ENCODE measurements at places on chromosomes 3 and 15.

- DNase-seq: no peak
These were observed 222.6 kb downstream of the OSBPL10 start for GRCh38 chr3:31758322-31758965.

GRCh38 chr3:196218155-196218712 lies 1.9 kb downstream of the SLC51A start:
- DNase-seq: no peak

GRCh38 chr15:26771578-26772153 lies 1.2 kb downstream of the GABRB3 start:
- no peak for DNase-seq

DNA sequence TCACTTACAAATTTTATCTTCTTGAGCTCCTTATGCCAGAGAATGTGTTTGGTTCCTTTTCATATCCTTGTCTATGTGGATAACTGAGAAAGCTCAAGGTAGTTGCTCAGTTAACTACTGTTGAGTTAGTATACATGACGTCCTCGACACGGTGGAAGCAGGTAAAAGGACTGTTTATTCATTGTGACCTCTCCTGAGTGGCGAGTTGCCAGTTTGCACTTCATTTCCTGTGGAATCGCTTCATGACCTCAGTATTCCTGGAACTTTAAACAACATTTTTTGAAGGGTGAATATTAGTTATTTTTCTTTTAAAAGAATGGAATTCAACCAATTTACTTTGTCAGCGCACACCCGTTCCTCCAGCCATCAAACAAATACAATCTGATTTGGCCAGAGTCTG lies 1.2 kb upstream of the TPRG1 start:
- no peak for DNase-seq

GRCh38 chr3:15114466-15115358 lies 15.8 kb upstream of the RBSN start:
- DNase-seq: no peak

DNA sequence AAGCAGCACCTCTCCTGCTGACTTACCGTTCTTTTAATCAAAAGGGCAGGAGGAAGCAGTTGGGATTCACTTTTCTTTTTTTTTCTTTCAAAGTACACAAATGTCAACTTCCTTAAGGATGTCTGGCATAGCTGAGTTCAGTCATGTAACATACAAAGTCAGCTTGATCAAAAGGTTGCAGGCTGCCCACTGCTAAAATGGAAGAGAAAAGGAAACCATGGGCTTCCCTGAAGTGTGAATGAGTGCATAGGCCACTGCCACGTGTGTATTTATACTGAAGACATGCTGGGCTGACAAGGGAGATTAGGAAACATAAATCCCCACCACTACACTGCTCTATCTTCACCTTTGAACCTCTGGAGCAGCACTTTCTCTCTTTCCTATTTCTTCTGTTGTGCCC lies 312.5 kb downstream of the TIGIT start:
- DNase-seq: no peak

GRCh38 chr15:77037388-77038209 lies 33.3 kb downstream of the TSPAN3 start:
- DNase-seq: no peak

- DNase-seq: no peak
These were observed 106.4 kb upstream of the TLE3 start for GRCh38 chr15:70203981-70204560.

DNA sequence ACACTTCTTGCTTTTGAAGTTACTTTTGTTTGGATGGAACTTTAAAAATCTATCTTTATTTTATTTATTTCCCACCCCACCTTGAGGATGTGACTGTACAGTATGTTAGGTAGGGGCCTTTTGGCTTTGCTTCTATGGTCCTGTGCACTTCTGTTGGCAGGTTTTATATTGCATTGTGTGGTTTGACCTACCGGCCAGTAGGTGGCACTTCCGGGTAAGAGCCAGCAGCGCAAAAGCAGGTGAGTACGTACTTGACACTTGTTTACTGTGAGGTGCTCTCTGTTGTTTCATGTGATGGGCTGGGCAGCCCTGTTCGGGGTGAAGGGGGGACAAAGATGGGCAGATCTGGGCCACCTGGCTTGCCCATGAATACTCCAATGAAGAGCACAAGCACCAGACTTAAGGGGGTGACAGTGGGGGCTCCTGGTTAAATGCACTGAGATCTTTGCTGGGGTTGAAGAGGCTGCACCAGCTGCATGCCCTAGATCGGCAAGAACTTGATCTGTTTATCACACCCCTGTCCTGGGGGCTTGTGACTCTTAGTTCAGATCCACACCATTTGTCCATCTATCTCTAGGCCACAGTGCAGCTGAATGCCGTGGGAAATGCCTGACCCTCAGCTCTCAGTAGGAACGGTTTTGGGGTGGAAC lies 131.6 kb downstream of the NLGN1 start:
- no peak for DNase-seq

DNA sequence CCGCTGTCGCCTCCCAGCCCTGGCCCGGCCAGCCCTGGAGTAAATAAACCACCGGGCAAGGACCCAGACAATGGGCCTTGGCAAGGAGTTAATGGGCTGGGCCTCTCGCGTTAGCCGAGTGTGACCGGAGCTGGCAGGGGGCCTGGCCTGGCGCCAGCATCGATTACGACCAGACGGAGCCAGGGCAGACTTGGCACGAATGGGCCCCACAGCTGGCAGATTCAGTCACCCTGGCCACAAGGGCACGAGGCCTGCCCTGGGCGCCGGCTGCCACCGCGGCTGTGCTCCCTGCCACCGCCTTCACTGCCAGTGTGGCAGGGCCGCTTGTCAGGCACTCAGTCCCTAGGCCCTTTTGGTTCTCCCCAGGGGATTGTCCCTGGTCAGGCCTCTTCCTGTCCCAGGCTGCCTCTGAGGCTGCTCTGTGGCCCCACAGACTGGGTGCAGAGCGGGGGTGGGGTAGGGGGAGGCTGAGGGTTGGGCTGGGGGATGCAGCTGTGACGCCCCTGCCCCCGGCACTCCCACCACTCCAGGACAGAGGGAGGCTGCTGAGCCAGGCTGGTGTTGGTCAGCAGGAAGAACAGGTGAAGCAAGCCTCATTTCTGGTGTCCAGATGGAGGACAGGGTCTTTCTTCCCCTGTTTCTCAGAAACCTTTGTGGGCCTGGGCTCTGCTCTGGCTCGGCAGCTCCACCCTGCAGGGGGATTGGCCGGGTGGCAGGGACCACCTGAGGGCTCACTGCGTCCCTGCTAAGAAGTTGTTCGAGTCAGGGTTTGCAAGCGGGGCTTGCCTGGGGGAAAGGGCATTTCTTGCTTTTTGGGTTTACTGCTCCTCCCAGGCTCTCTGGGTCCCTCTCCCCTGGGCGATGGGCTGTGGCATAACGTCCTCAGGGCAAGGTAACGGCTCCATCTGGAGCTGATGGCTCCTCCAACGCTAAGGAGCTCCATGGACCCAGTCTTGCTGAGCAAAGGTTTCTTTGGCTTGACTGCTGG lies 30.5 kb upstream of the SRP14 start:
- no peak for DNase-seq

DNA sequence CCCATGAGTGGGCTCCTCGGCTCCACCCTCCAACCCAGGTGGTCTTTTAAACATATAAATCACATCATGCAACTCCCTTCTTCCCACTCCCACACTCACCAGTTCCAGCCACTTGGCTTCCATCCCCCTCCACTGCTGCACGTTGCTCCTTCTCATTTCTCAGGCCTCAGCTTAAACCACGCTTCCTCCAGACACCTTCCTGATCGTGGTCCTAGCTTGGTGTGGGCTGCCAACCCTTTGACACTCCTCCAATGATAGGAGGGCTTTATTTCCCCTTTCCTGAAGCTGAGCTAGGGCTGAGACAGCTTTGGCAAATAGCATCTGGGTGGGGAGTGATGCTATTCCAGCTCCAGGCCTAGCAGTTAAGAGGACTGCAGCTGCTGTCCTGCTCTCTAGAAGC lies 130.1 kb downstream of the SRGAP3 start:
- no peak for DNase-seq

DNA sequence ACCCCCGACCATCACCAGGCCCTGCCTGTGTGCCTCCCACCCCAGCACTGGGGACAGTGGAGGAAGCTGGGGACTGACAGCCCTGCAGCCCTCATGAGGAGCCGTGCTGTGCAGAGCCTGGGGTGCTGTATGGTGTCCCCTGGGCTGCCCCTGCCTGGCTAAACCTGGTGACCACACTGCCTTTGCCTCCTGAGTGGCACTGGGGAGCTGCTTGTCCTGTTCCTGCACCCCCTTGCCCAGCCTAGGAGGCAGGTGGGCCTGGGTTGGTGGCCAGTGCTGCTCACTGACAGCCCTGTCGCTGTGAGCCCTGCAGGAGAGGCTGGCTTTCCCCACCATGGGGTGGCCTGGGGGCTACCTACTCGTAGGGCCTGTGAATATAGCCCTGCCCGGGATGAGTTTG lies 159.4 kb downstream of the NSMCE3 start:
- DNase-seq: no peak

GRCh38 chr3:163919154-163919553 lies 1159.1 kb downstream of the SI start:
- no peak for DNase-seq

GRCh38 chr15:52161406-52161966 lies 29.7 kb downstream of the GNB5 start:
- DNase-seq: no peak

DNA sequence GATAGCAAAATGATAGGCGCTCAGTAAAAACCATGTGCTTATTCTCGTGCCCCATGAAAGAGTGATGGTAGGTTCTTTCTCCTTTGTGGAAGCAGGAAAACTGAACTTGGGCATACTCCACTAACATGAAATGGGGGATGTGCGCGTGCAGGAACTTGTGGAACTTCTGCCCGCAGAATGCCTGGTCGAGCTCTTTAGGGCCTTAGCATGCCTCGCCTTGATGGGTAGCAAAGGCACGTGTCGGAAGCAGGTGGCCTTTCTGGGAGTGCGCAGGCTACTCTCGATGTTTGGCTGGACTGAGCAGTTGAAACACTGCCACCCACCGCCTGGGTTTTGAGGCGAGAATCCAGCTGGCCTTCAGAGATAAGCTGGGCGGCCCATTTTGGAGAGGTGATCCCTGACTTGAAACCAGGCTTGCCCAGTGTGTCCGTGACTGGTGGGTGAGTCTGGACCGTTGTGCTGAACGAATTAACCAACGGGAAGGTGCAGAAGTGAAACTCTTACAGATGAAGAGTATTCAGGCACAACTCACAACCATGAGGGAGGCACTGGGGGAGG lies 842 bp downstream of the PCCB start:
- no peak for DNase-seq

- DNase-seq: no peak
These were observed 105.5 kb upstream of the IL12A start for GRCh38 chr3:159882790-159883779.

DNA sequence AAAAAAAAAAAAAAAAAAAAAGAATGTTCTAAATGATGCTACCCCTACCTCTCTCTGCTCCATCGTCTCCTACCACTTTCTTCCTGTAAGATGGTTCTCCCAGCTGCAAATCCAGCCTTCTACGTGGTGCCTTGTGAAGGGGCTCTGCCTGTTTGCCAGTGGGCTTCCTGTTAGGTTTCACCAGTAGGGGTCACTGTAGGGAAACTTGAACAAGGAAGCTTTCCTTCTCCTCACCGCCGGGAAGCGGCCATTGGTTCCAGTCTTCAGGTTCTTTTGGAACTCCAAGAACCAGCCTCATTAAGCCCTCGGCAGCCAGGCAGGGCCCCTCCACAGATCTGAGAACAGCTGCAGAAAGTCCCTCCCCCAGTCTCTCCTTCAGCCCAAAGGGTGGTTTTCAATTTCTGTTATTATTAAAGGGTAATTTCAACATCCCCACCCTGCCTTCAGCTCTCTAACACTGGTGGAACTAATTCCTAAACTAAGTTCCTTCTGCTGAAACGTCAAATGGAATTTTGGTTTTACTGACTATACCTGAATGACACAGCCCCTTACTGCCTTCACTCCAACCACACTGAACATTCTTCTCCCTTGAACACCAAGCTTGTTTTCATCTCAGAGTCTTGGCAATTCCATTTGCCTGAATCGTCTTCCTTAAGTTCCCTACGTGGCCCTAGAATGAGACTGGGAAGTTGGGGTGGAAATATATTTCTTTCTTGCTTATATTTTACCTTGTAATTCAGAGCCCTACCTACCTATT lies 13.5 kb downstream of the MCCC1 start:
- no peak for DNase-seq
